Activated T-helper 2 cell treated with anti-CD3 and anti-CD28 coated beads, Interferon-gamma antibody, Interleukin-2, Interleukin-4, amounts not matched to agents 10 μg/mL and 5 μg/mL and 100 μg/mL, durations not matched to agents 14 hours and 24 hours and 36 hours (primary cell): ENCODE measurements at places on chromosomes 3 and 15.
A peak's percentile ranks its signal among the peaks of the same experiment; 100 is the strongest.

- H3K4me3 ChIP-seq: no peak overlapping the region
- DNase-seq: peak; percentile 28
Observed at GRCh38 chr3:46440531-46441294, 24.0 kb downstream of the LTF start.

- no peaks in the 10 kb centered on the region for H3K36me3 ChIP-seq
- no peak for DNase-seq
- H3K4me1 ChIP-seq: no peaks in the 10 kb centered on the region
- H3K27me3 ChIP-seq: peaks cover 2% of the 10 kb centered on the region
- no peak overlapping the region for H3K27ac ChIP-seq
- no peak overlapping the region for H3K4me3 ChIP-seq
Observed at GRCh38 chr3:193548406-193548805, 6.3 kb downstream of the ATP13A4 start.

- DNase-seq: peak; percentile 7
- no peak overlapping the region for H3K4me3 ChIP-seq
- no peaks in the 10 kb centered on the region for H3K27me3 ChIP-seq
- H3K4me1 ChIP-seq: peaks cover 8% of the 10 kb centered on the region
- H3K27ac ChIP-seq: no peak overlapping the region
Observed at GRCh38 chr3:51934991-51935885, 6.5 kb downstream of the RRP9 start.

DNA sequence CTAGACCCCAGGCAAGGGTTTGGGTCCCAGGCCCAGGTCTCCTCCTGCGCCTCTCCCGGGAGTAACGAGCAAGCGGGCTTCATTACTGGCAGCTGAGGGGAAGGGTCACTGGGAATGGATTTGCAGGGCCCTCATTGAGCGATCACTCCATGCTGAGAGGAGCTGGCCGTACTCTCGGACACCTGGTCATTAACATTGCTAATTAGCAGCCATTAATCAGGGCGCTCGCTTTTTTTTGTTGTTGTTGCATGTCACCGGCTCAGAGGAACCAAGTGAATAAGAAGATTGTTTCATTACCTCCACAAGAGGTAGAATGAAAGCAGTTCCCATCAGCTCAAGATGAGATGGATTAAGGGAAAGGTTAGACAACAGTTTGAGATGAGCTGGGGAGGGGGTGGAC, 293.0 kb upstream of the ATP11B start:
- DNase-seq: no peak
- H3K4me1 ChIP-seq: no peaks in the 10 kb centered on the region
- no peak overlapping the region for H3K4me3 ChIP-seq
- no peaks in the 10 kb centered on the region for H3K27me3 ChIP-seq

GRCh38 chr3:53994986-53995603, 103.4 kb upstream of the SELENOK start:
- H3K27ac ChIP-seq: no peak overlapping the region
- H3K27me3 ChIP-seq: peaks cover 5% of the 10 kb centered on the region
- DNase-seq: no peak
- H3K4me1 ChIP-seq: no peaks in the 10 kb centered on the region

GRCh38 chr3:111571282-111571681, 23.9 kb downstream of the ZBED2 start:
- H3K4me1 ChIP-seq: peaks cover 43% of the 10 kb centered on the region
- no peak for DNase-seq
- no peaks in the 10 kb centered on the region for H3K27me3 ChIP-seq
- H3K36me3 ChIP-seq: peaks cover 77% of the 10 kb centered on the region
- no peak overlapping the region for H3K27ac ChIP-seq

DNA sequence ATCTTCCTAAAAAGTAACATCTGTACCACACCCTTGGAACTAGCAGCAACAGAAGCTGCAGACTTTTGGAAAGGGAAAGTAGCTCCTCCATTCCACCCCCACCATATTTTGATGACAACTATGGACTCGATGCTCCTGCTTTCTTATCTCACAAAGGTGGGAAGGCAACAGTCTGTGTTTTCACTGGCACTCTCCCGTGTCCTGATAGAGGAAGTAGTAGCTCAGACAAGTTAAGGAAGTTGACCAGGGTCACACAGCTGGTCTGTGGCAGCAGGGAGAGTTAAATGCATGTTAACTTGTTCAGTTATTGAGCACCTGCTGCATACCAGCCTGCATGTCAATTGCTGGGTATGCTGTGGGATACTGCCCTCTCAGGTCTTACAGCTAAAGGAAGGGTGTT, 33.1 kb downstream of the BHLHE40 start:
- no peaks in the 10 kb centered on the region for H3K36me3 ChIP-seq
- H3K27me3 ChIP-seq: no peaks in the 10 kb centered on the region
- DNase-seq: no peak
- peak overlapping the region; percentile 1 for H3K4me3 ChIP-seq
- peaks cover 59% of the 10 kb centered on the region for H3K4me1 ChIP-seq
- peak overlapping the region; percentile 13 for H3K27ac ChIP-seq

DNA sequence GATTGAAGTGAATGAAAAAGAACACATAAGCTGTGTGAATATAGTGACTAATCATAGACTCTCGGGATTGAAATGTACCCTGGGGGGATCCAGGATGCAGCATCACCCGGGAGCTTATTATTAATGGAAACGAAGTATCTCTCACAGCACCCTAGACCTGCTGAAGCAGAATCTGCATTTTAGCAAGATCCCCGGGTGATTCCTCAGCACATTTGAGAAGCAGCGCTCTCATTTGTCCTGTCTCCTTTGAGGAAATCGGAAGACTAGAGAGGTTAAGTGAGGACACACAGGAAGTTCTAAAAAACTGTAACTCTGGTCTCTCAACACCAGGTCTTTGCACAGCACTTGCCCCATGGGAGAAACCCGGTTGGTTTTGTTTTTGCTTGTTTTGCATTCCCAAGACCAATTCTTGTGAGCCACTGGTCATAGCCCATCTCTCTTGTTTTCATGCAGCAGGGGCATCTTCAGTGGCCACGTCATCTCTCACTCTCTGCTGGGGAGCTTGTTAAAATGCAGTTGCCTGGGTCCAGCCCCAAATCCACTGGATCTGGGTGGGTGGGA, 30.2 kb downstream of the ZNF710 start:
- H3K27me3 ChIP-seq: no peaks in the 10 kb centered on the region
- H3K4me1 ChIP-seq: peaks cover 52% of the 10 kb centered on the region
- peaks cover 16% of the 10 kb centered on the region for H3K36me3 ChIP-seq
- peak overlapping the region; percentile 84 for H3K27ac ChIP-seq

DNA sequence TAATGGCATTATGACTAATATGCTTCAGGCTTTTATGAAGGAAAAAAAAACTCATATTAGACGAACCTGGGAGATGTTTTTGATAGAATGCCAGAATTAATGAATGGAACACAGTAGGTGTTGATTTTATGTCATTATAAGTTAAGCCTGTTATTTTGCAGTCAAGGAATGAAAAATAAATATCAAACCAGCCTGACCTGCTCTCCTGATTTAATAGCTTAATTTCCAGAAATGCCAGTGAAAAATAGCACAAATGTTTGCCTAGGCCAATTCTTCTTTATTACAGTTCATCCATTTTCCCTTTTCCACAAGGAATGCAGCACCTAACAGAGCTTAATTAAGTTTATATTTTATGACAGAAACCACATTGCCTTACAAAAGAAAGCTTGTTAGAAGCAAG, 292.0 kb downstream of the TBL1XR1 start:
- H3K4me1 ChIP-seq: no peaks in the 10 kb centered on the region
- no peaks in the 10 kb centered on the region for H3K36me3 ChIP-seq
- DNase-seq: no peak

- no peak for DNase-seq
- H3K27ac ChIP-seq: peak overlapping the region; percentile 71
- H3K36me3 ChIP-seq: no peaks in the 10 kb centered on the region
- no peak overlapping the region for H3K4me3 ChIP-seq
- H3K4me1 ChIP-seq: peaks cover 33% of the 10 kb centered on the region
Observed at GRCh38 chr3:43390255-43390588, 103.9 kb downstream of the SNRK start.

GRCh38 chr3:87320756-87321626, 44.6 kb upstream of the POU1F1 start:
- H3K27me3 ChIP-seq: peaks cover 15% of the 10 kb centered on the region
- no peak overlapping the region for H3K4me3 ChIP-seq
- no peaks in the 10 kb centered on the region for H3K4me1 ChIP-seq
- DNase-seq: no peak
- no peak overlapping the region for H3K27ac ChIP-seq
- H3K36me3 ChIP-seq: no peaks in the 10 kb centered on the region

GRCh38 chr15:72785841-72786240, 2.3 kb upstream of the ADPGK start:
- H3K27ac ChIP-seq: peak overlapping the region; percentile 95
- H3K4me3 ChIP-seq: no peak overlapping the region
- H3K27me3 ChIP-seq: no peaks in the 10 kb centered on the region
- DNase-seq: no peak
- H3K4me1 ChIP-seq: peaks cover 57% of the 10 kb centered on the region

DNA sequence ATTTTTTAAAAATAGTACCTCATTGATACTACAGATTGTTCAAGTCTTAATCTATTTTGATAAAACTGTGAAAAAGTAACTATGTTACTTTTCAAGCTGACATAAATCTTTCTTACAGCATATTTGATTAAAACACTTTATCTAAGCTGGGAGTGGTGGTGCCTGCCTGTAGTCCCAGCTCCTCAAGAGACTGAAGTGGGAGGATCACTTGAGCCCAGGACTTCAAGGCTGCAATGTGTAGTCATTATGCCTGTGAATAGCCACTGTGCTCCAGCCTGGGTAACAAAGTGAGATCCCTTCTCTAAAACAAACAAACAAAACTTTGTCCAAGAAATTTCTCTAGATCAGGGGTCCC, 59.6 kb upstream of the NEDD4 start:
- no peaks in the 10 kb centered on the region for H3K4me1 ChIP-seq
- DNase-seq: no peak
- no peak overlapping the region for H3K4me3 ChIP-seq
- H3K27me3 ChIP-seq: no peaks in the 10 kb centered on the region
- no peak overlapping the region for H3K27ac ChIP-seq
- H3K36me3 ChIP-seq: no peaks in the 10 kb centered on the region

- no peak overlapping the region for H3K27ac ChIP-seq
- H3K4me3 ChIP-seq: no peak overlapping the region
- no peaks in the 10 kb centered on the region for H3K36me3 ChIP-seq
- H3K27me3 ChIP-seq: peaks cover 3% of the 10 kb centered on the region
Observed at GRCh38 chr3:141647562-141647915, 90.6 kb upstream of the RNF7 start.

DNA sequence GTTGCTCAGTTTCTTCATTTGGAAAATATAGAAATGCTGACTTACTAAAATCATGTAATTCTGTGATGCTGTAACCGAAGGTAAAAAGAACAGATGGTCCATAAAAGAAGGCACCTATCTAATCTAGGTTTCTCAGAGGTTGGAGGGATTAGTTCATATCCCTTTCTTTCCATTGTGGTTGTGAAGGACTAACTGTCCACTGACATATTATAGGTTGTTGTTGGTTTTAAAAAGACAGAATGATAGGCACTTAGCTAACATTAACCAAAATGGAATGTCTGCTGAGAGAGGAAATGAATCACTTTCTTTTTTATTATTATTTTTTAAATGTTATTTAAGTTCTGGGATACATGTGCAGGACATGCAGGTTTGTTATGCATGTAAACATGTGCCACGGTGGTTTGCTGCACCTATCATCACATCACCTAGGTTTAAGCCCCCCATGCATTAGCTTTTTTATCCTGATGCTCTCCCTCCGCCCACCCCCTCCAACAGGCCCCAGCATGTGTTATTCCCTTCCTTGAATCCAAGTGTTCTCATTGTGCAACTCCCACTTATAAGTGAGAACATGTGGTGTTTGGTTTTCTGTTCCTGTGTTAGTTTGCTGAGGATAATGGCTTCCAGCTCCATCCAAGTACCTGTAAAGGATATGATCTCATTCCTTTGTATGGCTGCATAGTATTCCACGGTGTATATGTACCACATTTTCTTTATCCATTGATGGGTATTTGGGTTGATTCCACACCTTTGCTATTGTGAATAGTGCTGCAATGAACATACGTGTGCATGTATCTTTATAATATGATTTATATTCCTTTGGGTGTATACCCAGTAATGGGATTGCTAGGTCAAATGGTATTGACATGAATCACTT, 45.8 kb downstream of the ALDH1A2 start:
- peaks cover 6% of the 10 kb centered on the region for H3K27me3 ChIP-seq
- H3K4me3 ChIP-seq: no peak overlapping the region
- no peaks in the 10 kb centered on the region for H3K36me3 ChIP-seq
- H3K27ac ChIP-seq: no peak overlapping the region
- DNase-seq: no peak
- no peaks in the 10 kb centered on the region for H3K4me1 ChIP-seq

DNA sequence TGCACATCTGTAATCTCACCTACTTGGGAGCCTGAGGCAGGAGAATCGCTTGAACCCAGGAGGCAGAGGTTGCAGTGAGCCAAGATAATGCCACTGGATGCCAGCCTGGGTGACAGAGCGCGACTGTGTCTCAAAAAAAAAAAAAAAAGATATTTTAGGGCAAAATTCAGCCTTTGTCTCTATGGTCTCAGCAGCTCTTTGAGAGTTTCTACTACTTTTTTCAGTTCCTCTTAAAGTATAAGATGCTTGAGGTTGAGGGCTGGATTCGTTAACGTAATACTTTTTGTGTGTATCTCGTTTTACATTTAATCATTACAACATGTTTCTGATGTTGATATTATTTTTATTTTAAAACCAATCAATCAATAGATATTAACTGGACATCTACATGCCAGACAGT, 381.2 kb upstream of the TBL1XR1 start:
- H3K27ac ChIP-seq: no peak overlapping the region
- H3K36me3 ChIP-seq: no peaks in the 10 kb centered on the region
- no peaks in the 10 kb centered on the region for H3K4me1 ChIP-seq
- no peaks in the 10 kb centered on the region for H3K27me3 ChIP-seq
- no peak for DNase-seq

- no peaks in the 10 kb centered on the region for H3K27me3 ChIP-seq
- no peak overlapping the region for H3K4me3 ChIP-seq
- peaks cover 22% of the 10 kb centered on the region for H3K36me3 ChIP-seq
- peaks cover 48% of the 10 kb centered on the region for H3K4me1 ChIP-seq
Observed at GRCh38 chr3:48518069-48518468, 14.1 kb upstream of the SHISA5 start.

DNA sequence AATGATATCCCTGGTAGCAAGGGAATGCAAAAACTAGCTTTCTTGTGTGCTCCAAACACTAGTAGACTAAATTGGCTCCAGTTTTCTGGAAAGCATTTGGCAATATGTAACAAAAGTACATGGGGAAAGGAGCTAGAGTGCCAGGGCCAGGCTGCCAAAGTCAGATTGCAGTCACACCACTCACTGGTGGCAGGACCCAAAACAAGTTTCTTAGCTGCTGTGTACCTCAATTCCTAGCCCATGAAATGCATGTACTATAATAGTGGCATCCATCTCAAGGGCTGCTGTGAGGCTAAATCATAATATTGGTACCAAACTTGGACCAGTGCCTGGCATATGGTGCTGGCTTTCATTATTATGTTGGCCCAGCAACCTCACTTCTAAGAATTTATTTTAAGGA, 49.3 kb downstream of the CLDN18 start:
- H3K27ac ChIP-seq: no peak overlapping the region
- no peak overlapping the region for H3K4me3 ChIP-seq
- peaks cover 4% of the 10 kb centered on the region for H3K4me1 ChIP-seq
- peaks cover 36% of the 10 kb centered on the region for H3K27me3 ChIP-seq
- H3K36me3 ChIP-seq: no peaks in the 10 kb centered on the region
- no peak for DNase-seq

- no peak for DNase-seq
- no peak overlapping the region for H3K27ac ChIP-seq
- H3K4me1 ChIP-seq: no peaks in the 10 kb centered on the region
- no peaks in the 10 kb centered on the region for H3K27me3 ChIP-seq
- H3K36me3 ChIP-seq: no peaks in the 10 kb centered on the region
Observed at GRCh38 chr3:114732353-114732752, 414.7 kb downstream of the ZBTB20 start.

- no peak overlapping the region for H3K27ac ChIP-seq
- H3K4me3 ChIP-seq: no peak overlapping the region
- H3K27me3 ChIP-seq: peaks cover 4% of the 10 kb centered on the region
- no peaks in the 10 kb centered on the region for H3K36me3 ChIP-seq
- no peak for DNase-seq
- H3K4me1 ChIP-seq: no peaks in the 10 kb centered on the region
Observed at GRCh38 chr3:133383175-133383574, 16.7 kb upstream of the BFSP2 start.
